ENCODE measurements at places on chromosomes 13 and 19.

DNA sequence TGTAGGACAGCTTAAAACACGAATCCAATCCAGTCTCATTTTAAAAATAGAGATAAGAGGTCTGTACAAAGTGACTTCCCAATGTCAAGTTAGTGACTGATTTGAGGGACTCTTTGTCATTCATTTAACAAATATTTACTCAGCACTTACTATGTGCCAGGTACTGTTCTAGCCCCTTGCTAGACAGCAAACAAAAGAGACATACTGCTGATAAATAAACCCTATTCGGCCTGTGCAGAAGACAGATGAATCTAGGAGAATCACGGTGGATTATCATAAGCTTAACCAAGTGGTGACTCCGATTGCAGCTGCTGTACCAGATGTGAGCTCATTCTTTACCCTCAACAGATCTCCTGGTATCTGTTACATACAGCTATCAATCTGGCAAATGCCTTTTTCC lies 6.4 kb upstream of the ELF1 start:
- no peak for DNase-seq

DNA sequence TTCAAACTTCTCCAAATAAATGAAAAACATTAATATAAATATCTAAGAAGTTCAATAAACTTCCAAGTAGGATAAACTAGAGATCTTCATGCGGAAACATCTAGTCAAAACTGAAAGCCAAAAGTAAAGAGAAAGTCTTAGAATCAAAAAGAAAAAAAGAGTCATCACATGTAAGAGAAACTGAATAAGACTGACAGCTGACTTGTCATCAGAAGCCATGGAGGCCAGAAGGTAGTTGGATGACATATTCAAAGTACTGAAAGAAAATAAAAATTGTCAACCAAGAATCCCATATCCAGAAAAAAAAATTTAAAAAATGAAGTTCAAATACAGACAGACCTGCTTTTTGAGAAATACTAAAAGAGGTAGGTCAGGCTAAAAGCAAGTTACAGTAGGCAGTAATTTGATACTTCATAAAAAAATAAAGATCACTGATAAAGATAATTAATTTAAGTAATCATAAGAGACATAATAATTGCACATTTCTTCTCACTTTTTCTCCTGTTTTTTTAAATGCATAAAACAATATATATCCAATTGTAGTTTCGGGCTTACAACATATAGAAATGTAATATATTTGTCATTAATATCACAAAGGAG lies 327.6 kb upstream of the PCDH9 start:
- no peak for DNase-seq

- no peak for DNase-seq
Observed at GRCh38 chr19:2731181-2731995, 8.4 kb downstream of the SLC39A3 start.

- no peak for DNase-seq
Observed at GRCh38 chr13:84265257-84265764, 383.0 kb upstream of the SLITRK1 start.

All from endodermal cell (in vitro differentiated cells).